IPS-NIHi11 (cell line): ENCODE measurements at places on chromosomes 7 and 10.

- DNase-seq, result no peak
Measured at GRCh38 chr7:140679186-140679585, 6.4 kb downstream of the ADCK2 start.

GRCh38 chr7:50274361-50274760, 30.2 kb upstream of the IKZF1 start:
- DNase-seq, result no peak

- no peak for DNase-seq
Measured at GRCh38 chr7:47358944-47359588, 222.8 kb downstream of the TNS3 start.

DNA sequence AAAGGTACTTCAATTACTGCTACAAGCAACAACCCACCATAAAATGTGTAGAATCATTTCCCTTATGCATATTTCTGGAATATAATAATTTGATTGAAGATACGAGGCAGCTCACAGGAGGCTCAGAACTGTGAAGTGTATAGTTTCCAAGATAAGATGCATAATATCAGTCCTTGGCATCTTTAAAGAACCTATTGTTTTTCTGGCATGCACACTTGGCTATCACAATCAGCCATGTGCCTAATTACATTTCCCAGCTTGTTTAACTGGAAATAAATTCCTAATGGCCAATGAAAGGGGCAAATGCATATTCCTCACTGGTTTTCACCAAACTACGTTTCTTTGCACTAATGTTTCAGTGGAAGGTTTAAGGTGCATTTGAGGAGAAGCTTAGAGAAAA, 83.4 kb upstream of the LRRC18 start:
- no peak for DNase-seq

DNA sequence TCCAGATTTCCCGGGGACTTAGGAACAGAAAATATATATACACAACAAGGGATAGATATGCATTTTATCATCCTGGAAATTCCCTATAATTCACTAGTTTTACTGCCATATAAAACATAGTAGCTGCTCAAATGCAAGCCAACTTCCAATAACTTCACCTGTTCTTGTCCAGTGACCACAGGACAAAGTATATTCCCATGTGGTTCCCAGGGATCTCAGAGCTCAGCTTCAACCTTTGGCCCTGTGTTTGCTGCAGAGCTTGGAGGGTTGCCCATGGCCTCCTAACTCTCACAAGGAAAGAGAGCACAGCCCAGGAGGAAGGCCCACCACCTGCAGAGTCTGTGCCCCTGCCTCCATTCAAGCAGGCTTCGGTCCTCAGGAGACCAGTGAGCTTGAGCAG, 4.5 kb upstream of the DRGX start:
- DNase-seq, result no peak

DNA sequence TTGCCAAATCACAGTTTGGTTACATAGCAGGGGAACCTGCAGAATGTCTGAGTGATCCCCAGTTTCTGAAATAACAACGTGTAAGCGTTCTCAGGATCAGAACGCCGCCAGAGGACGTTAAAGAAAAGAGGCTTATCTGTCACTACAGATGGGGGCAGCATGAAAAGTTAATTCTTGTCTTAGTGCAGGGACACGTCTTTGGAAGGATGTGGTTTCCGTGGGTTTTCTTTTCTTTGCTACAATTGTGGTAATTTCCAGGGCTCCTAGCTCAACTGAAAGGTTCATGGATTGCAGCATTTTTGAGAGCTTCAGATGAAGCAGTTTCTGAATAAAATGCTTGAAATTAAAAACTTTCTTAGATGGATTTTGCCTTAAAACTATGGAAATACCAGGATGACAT, 106.6 kb downstream of the PRKCQ start:
- no peak for DNase-seq

DNA sequence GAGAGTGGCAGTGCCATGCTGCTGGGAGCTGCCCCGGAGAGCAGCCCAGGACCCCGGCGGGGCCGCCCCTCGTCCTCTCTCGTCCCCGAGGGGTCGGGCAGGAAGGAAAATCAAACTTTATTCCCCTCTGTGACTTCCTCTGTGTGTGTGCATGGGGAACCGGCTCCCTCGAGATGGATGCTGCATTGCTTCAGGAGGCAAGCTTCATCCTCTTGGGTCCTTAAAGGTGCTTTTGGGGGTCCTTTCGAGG, 726 bp downstream of the MCU start:
- DNase-seq, result no peak

GRCh38 chr7:595621-596010, 76.0 kb upstream of the PDGFA start:
- no peak for DNase-seq

DNA sequence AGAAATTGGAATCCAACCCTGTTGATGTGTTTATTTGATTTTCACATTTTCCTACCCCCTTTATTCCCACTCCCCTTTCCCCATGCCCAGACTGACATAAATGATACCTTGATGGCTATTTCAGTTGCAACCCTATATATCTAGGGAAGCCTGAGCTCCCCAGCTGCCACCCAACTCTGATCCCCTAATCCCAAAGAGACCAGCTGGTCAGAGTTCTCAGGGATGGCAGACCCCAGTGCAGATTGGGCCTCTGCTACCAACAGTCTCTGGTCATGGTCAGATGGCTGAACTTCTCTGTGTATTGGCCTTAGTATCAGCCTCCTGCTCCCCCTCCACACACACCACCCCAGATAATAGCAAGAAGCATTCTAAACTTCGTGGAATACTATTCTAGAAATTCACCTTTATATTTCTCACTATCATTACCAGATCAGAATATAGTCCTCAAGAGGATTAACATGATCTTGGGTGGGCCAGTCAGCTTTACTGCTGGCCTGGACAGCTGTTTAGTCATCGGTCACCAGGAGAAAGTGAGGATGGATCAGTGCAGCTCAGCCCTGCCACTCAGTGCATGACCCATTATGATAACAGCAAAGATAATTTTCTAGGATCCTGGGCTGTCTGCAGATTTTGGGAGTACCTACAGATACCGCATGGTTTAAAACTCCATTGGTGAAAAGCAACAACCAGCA, 24.5 kb upstream of the BTRC start:
- DNase-seq, result no peak
